ENCODE measurements at places on chromosomes 4 and X.

DNA sequence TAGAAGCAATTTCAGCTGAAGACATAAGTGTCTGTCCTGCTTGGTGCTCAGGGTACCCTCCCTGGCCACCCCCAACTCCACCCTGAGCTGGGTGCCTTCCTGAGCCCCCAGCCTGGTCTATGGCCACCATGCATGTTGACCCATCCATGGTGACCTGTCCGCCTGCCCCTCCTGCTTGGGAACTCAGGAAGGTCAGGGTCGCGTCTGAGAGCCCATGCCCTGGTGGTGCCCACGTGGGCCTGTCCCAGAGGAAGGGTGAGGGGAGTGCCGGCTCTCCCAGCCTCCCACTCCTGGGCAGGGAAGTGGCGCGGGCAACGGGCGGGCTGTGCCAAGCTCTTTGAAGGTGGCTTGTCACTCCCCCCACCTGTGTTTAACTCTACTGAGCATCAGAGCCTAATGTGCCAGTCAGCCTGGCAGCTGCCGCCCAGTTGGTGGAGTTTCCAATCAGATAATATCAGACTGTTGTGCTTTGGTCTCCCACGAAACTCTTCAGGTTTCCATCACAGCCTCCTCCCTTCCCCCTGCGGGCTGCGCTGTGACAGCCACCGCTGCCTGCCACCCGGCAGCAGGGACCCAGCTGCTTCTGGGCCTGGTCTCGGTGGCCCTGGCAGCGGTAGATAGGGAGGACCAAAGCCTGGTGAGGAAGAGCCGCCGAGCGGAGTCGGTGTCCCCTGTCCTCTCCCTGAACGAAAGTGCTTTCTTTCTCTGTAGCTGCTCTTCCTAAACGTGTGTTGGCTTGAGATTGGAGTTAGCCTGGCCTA is 4.8 kb downstream of the SH3BP2 start:
- DNase-seq, result peak; percentile 61

DNA sequence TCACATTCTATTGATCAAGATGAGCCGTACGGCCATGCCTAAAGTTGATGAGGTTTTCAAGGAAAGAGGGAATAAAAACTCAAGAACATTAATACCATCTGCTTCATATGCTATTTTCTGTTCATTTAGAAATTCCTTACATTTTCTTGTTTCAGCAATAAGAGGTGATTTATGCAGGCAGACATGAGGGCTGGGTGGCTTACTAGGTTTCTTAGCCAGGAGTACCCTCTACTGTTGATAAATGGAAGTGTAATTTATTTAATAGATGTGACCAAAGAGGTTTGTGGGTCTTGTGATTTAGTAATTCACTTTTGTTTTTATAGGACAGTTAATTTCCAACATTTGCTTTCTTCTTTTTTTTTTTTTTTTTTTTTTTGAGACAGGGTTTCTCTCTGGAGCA is 6.4 kb upstream of the SMIM9 start:
- DNase-seq, result peak; percentile 43

GRCh38 chr4:77849278-77849965 is 13.2 kb upstream of the MRPL1 start:
- DNase-seq, result no peak

DNA sequence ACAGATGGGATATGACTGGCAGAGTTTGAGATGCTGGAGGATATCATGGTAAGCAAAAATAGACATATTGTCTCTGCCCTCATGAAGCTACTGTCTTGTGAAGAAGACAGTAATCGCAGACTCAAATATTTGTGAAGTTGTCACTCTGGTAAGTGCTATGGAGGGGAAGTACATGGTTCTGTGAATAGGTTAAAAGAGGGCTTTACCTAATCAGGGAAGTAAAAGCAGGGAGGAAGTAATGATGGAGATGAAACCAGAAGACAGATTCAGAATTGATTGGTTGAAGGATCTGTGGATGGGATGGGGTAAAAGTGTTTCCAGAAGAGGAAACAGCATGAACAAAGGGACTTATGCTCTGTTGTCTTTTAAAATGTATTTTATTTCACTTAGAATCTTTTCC is 19.3 kb upstream of the MAGED1 start:
- no peak for DNase-seq

GRCh38 chrX:24528605-24529004 is 63.5 kb downstream of the PDK3 start:
- no peak for DNase-seq

- DNase-seq, result no peak
These were observed 38.9 kb downstream of the NUDT9 start for GRCh38 chr4:87461281-87461700.

DNA sequence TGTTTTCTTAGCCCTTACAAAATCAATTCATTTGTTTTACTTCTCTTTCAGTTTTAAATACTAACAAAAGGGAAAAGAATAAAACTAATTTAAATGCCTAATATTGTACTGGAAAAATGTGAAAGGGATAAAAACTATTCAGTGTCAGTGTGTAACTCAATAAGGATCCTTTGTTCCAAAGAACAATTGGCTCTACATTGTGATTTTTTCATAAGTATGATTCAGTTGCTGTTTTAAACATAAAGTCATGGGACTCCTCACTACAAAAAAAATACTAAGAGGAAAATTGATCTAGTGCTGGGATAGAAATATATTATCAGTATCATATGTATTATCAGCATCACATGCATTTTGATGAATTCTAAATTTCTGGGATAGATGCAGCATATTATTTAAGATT is 199.4 kb upstream of the TRAM1L1 start:
- no peak for DNase-seq

- no peak for DNase-seq
These were observed 73.5 kb upstream of the FHDC1 start for GRCh38 chr4:152862608-152863007.

DNA sequence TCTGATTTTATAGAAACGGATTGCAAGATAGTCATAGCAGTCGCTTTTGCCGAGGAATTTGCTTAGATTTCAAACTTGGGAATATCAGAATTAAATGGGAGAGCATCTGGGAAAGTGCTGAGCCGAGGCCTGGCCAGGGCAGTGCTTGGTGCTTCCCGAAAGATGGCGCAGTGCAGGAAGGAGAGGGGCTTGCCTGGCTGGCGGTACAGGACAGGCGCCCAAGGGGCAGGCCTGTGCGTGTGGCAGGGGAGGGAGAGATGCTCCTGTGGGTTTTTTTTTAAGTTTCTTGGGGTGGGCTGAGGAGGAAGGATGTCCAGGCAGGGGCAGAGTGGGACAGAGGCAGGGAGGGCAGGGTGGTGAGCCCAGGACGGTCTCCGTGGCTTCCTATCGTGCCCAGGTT is 241.1 kb downstream of the AFAP1 start:
- DNase-seq, result no peak

- no peak for DNase-seq
These were observed 111.8 kb upstream of the H2AZ1 start for GRCh38 chr4:100061835-100062234.

DNA sequence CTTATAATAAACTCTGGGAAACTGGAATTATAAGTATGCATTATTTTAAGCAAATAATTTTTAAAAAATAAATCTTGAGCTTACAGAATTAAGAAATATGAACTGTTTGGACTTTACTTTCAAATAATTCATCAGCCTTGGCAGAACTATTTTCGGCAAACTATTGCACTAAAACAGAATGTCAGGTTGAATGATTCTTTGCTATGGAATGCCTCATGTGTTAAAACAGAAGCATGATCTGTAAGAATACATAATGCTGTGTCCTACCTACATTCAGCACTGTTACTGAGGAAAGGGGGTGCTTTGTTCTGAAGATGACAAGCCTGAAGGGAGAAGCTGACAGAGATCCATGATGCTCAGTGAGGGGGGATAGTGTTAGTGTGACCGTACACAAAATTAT is 55.6 kb upstream of the EXOC1L start:
- DNase-seq, result no peak

- DNase-seq, result no peak
These were observed 22.8 kb downstream of the AGA start for GRCh38 chr4:177419434-177419833.

DNA sequence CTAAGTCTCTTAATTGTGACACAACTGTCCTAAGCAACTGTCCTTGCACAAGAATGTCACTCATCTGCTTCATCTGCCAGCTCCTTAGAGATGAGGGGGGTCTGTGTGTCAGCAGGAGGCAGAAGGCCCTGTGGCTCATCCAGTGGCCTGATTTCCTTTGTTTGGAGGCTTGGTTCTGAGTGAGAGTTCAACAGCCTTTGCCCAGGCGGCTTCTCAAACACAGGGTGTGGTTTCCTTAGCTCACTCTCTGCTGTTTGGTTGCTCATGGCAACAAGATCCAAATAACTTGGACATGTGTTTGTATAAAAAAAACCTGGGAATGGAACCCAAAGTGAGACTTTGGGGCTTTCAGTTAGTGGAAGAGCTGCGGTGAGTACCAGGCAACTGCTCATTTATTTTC is 46.6 kb downstream of the MAP7D3 start:
- peak; percentile 78 for DNase-seq

DNA sequence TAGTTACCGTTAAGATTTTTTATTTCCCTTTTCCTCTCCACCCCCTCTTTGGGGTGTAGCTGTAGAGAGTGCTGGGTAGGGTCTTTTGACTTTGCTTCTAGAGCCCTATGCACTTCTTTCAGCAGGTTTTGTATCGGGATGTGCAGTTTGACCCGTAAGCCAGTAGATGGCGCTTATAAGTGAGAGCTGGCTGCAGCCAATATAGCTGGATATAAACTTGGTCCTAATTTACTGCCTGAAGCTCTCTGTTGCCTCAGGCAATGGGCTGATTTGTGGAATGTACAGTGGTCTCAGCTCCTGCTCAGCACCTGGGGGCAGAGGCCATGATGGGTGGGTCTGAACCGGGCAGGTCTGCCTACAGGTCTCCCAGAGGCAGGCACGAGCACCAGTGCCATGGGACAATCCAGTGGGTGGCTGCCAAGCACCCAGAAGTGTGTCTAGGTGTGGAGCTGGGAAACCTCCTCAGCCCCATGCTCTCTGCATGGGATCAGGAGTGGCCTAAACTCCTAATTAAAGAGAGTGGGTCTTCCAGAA is 146.5 kb downstream of the SPANXN1 start:
- no peak for DNase-seq

- DNase-seq, result no peak
These were observed 1668.7 kb upstream of the PCDH7 start for GRCh38 chr4:29051381-29051965.

DNA sequence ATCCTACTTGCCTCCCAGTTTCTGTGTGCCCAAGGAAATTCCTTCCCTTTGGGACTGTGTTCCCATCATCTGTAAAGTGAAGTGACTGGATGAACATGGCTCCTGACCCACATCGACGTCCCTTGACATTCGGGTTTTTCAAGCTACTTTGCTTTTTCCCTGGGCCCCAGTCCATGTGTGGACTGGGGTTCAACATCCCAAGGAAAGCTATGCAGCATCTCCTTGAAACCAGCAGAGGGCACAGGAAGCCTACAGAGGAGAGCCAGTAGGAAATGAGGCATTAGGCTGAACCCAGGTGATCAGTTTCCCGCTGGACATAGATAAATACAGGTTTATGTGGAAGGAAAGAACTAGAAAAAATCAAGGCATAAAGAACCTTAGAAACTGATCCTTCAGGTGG is 145.1 kb upstream of the ARHGEF9 start:
- DNase-seq, result no peak

DNA sequence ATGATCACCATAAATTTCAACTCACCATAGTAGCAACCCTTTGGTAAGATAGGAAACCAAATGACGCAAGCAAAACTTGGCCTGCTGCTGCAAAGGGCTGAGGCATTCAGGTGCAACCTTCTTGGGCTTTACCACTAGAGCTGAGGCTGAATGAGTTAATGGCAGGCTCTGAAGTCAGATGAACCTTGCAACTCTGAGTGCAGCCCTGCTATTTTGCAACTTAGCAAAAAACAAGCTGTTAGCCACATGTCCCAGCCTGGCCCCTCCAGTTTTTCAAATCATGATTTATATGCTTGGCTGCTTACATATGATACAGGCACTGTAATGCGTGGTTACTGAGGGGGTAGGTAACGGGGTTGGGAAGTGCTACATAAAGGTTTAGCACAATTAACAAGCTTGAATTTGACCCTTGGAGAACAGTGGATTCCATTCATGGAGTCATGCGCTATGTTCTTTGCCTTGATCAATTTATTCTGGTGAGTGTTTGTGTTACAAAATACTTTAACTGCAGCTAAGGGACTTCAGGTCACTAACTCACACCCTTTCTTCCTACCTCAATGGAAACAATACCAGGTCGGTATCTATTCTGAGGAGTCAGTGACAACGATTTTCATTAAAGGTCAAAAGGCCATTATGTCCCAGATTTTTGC is 80.5 kb upstream of the PPARGC1A start:
- no peak for DNase-seq

GRCh38 chrX:109747681-109748080 is 14.6 kb upstream of the ACSL4 start:
- DNase-seq, result no peak

GRCh38 chrX:64338296-64338695 is 57.0 kb downstream of the MTMR8 start:
- no peak for DNase-seq

- DNase-seq, result no peak
These were observed 120.0 kb upstream of the GLRA2 start for GRCh38 chrX:14409341-14409740.

GRCh38 chrX:69179380-69179911 is 14.2 kb upstream of the PJA1 start:
- no peak for DNase-seq

DNA sequence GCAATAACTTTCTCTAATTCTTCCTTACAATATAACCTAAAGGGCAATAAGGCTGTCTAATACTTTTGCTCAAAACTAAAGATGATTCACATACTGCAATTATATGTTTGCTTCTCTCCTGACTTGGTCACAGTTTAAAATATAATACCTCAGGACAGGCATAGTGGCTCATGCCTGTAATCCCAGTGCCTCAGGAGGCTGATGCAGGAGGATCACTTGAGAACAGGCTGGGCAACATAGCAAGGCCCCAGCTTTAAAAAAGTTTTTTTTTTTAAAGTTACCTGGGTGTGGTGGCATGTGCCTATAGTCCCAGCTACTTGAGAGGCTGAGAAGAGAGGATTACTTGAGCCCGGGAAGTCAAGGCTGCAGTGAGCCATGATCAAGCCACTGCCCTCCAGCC is 229.7 kb upstream of the GALNT7 start:
- DNase-seq, result no peak

GRCh38 chrX:39613997-39614679 is 483.6 kb downstream of the BCOR start:
- peak; percentile 8 for DNase-seq

DNA sequence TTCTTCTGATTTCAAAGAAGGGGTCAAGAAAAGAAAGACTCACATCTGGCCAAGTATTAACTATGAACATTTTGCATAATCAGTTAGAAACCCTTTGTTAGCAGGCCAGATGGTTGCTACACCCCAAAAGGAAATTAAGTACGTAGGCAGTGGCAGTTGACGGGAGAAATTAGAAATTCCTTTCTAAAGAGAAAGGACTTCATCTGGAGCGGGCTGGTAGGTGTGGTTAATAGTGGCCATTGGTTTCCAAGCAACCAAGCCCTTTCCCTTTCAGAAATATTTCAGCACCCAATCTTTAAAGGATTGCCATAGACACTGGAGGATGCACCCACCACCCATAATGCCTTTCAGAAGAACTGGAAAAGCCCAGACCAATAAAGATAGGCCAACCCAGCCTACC is 235.7 kb upstream of the LDB2 start:
- DNase-seq, result no peak

DNA sequence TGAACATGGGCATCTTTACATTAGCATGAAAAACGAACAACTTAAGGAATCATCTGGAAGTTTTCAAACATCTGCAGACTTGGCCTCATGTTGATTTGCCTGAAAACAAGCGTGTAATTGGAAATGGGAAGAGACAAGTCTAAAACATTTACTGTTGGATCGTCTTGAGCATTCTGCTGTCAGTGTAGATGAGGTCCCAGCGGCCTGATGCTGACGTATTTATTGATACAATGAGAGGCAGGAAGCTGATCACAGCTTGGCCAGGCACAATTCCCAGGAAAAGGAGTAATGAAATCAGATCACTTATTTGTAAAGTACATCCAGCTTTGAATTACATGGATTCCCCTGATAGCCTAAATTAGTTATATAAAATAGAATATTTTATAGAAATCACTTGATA is 210.6 kb downstream of the CLCN4 start:
- no peak for DNase-seq
